ENCODE measurements at places on chromosomes 6 and 20. TPM values are rescaled to one million over a fixed set of nuclear protein-coding genes. Genes with fewer than 3 reads are reported as not detected.

DNA sequence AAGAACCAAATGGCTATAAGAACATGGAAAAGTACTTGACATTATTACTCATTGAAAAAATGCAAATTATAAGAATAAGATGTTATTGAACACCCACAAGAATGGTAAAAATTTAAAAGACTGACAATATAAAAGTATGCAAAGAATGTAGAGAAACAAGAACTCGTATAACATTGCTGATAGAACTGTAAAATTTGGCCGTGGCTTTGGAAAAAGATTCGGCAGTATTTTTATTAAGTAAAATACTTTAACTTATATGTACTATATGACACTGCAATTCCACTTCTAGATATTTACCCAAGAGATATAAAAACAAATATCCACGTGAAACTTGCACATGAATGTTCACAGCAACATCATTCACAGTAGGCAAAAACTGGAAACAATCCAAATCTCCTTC is 239.2 kb downstream of the TPBG start:
- no peaks in the 10 kb centered on the region for H3K36me3 ChIP-seq
- no peak overlapping the region for H3K4me3 ChIP-seq
- no peak overlapping the region for H3K27ac ChIP-seq

- H3K4me3 ChIP-seq = no peak overlapping the region
- peaks cover 29% of the 10 kb centered on the region for H3K36me3 ChIP-seq
- no peaks in the 10 kb centered on the region for H3K27me3 ChIP-seq
- peaks cover 17% of the 10 kb centered on the region for H3K4me1 ChIP-seq
- no peak for DNase-seq
These were observed 3.8 kb downstream of the DEK start for GRCh38 chr6:18260448-18261106.

- H3K4me1 ChIP-seq = peaks cover 18% of the 10 kb centered on the region
- no peak overlapping the region for H3K4me3 ChIP-seq
- no peak for DNase-seq
These were observed 192.4 kb upstream of the ZNF217 start for GRCh38 chr20:53786071-53786444.

DNA sequence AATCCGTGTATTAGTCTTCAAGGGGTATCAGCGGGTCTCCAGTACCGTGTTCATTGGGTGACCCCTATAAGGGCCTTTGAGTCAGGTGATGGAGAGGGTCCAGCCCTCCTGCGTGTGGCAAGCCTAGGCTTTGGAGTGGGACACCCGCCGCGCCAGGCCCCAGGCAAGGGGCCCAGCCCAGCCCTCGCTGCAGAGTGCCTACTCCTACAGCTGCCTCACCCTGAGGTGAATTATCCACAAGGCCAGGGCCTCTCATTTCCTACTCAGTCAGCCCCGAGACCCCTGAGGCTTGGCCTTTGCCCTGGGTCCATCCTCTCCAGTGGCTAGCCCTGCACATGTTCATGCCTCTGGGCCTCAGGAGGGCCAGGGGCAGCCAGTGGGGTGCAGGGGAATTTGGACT is 45.1 kb downstream of the TMEM242 start:
- DNase-seq = no peak
- H3K4me1 ChIP-seq = no peaks in the 10 kb centered on the region
- H3K36me3 ChIP-seq = no peaks in the 10 kb centered on the region
- no peak overlapping the region for H3K27ac ChIP-seq

The SLC17A1 gene
- not detected for polyA plus RNA-seq

The NKX2-2 gene
- polyA plus RNA-seq = not detected

The CDH4 gene
- polyA plus RNA-seq = not detected
